SJCRH30 (cell line): ENCODE measurements at places on chromosomes 11 and 22.

DNA sequence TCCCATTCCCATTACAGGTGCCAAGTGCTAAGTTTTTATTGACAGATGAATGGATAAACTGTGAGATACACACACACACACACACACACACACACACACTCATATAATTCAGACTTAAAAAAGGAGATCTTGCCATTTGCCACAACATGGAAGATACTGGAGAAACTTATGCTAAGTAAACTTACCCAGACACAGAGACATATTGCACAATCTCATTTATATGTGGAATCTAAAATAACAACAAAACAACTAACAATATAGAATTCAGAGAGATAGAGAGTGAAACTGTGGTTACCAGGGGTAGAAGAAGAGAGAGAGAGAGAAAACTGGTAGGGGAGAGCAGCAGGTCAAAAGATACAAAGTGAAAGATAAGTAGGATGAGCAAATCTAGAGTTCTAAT lies 1.4 kb downstream of the MS4A6E start:
- DNase-seq: no peak

- DNase-seq: peak; percentile 7
Measured at GRCh38 chr11:128187835-128188234, 399.5 kb downstream of the ETS1 start.

GRCh38 chr11:134261626-134262488 lies 8.5 kb downstream of the ACAD8 start:
- peak; percentile 97 for DNase-seq

DNA sequence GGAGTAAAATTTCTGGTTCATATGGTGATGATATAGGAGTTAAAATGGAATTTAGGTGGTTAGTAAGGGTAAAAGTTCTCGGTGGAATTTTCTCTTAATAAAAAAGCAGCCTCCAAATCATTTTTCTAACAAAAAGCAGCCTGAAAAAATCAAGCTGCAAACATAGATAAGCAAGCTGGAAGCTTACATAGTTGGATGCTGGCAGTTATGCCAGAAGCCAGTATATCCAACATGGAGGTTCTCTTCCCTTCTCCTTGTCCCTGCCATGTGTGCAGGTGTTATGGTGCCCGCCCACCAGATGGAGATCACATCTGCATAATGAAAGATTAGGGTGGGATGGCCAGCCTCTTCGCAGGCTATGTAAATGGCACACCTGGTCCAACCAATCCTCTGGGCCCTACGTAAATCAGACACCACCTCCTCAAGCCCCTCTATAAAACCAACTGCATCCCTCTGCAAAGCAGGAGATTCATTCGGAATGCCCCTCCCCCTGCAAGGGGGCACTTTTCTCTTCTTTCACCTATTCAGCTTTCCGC lies 22.4 kb downstream of the PIWIL3 start:
- DNase-seq: no peak

- no peak for DNase-seq
Measured at GRCh38 chr22:26481694-26482093, 1.9 kb downstream of the HPS4 start.

- DNase-seq: no peak
Measured at GRCh38 chr11:9169595-9170295, 78.3 kb upstream of the SCUBE2 start.

- no peak for DNase-seq
Measured at GRCh38 chr22:29163808-29164207, 41.9 kb upstream of the EMID1 start.

GRCh38 chr11:93783765-93784144 lies 327 bp upstream of the MED17 start:
- no peak for DNase-seq

DNA sequence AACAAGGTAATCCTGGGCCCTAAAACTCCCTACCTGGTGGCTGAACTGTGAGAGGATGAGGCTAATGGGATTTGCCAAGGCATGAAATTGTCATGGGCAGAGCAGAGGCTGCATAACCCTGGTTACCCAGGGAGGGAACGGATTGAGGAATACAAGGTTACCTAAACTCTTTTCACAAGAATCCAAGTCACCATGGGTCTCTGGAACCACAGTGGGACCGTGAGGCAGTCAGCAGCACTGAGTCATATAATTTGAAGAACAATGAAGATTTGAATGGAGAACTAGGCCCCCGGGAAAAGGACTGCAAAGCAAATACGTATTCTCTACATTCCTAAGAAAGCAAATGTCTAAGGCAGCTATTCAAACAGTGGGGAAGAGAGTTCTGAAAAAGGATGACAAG lies 19.8 kb downstream of the CAT start:
- no peak for DNase-seq

GRCh38 chr11:73342633-73343032 lies 33.6 kb upstream of the RELT start:
- DNase-seq: no peak

DNA sequence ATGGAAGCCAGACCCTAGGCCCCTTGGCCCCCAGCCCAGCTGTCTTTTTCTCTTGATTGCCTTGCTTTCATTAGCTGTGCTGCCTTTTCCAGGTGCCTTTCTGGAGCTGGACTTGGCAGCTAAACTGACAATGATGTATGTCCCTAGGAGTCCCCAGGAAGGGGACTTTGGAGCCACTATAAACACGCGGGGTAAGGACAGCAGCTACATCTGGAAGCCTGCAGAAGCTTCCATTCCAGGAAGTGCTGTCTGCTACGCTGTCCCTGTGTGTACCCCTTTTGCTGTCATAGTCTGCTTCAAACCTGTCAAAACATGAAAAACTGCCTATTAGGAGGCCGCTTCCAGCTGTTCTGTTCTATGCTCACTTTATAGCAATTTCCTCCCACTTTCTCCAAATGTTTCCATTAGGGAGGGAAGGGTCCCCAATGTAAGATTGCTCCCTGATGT lies 153.3 kb upstream of the RAG2 start:
- DNase-seq: no peak

GRCh38 chr11:73659961-73660360 lies 13.6 kb downstream of the PLEKHB1 start:
- no peak for DNase-seq

- DNase-seq: peak; percentile 92
Measured at GRCh38 chr22:42661985-42662831, 13.0 kb upstream of the CYB5R3 start.
